ENCODE measurements at places on chromosomes 7 and 10. TPM values are rescaled to one million over a fixed set of nuclear protein-coding genes. Genes with fewer than 3 reads are reported as not detected.
A peak's percentile ranks its signal among the peaks of the same experiment; 100 is the strongest.

AZGP1 gene
- not detected for total RNA-seq

DNA sequence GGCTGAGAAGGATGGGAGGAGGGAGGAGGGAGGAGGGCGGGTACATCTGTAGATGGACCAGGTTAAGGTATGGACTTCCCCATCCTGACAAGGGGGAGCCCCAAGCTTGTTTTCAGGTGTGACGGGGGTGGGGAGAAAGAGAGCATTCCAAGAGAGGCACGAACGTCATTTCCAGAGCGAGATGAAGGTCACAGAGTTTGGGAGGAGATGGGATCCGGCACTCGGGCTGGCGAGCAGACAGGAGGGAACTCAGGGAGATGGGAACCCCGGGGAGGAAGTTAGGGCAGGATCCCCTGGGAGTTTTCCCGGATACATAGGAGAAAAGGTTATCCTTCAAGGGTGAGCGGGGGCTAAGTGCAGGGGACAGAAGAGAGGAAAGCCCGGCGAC, 118.8 kb downstream of the CUX1 start:
- DNase-seq = no peak

LRRC17 gene
- total RNA-seq = 0.29 TPM

DNA sequence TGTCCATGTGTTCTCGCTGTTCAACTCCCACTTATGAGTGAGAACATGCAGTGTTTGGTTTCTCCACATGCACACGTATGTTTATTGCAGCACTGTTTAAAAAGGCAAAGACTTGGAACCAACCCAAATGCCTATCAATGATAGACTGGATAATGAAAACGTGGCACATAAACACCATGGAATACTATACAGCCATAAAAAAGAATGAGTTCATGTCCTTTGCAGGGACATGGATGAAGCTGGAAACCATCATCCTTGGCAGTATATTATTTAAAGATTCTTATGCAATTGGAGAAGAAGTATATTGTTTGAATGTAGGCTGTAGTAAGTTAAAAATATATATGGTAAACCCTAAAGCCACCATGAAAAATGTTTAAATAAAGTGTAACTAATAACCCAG, 7.2 kb upstream of the CACNB2 start:
- no peak for DNase-seq

- no peak for DNase-seq
Observed at GRCh38 chr7:41813286-41813685, 110.4 kb upstream of the INHBA start.

GRCh38 chr10:77673101-77673500, 35.5 kb upstream of the KCNMA1 start:
- DNase-seq = no peak

GRCh38 chr7:155979566-155979965, 167.3 kb upstream of the SHH start:
- no peak for DNase-seq

DNA sequence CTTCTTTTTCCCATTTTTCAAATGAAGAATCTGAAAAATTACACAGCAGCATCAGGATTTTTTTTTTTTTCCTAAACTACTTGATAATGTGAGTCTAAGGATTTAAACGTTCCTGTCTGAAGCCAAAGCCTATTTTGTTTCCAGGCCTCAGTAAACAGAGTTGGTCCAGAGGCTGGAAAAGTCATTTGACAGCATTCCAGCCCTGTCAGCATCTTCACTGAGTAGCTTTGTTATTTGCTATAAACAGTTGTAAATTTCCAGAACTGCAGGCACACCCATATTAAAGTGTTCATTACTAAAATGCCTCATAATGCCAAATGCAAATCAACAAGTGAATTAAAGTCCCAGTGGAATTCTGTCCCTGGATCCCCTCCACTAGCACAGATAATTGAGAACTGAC, 35.5 kb upstream of the KMT2E start:
- DNase-seq = peak; percentile 30

DNA sequence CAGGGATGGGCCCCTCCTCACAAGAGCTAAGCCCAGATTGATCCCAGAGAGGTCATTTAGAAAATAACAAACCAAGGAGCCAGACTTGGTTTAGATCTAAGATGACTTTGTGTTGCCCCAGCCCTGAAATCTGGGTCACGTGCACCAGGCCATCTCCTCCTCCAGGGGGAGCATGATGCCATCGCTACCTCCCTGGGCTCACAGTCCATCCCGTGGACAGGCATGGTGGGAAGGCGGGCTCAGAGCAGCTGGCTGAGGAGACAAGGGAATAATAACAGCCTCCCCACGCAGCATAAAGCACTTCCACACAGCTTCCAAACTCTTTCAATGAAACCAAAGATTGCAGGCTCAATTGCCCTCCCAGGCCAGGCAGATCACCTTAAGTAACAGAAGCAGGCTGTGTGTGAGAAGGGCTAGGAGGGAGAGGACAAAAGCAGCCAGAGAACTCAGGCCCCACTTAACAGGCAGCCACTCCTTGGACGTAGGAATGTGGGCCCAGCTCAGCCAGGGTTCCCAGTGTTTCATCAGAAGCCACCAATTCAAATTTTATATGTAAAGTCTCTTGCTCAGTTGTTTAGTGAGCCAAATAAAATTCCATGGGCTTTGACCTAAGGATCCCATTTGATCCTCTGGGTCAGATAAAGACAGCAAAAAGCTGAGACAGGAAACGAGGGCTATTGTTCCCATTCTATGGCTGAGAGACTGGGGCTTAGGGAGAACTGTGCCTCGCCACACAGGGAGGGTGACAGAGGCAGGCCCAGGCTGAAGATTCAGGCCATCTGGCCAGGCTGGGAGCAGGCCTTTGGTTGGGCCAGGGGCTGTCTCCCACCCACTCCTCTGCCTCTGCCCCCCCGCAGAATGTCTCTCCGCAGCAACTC, 100.2 kb downstream of the COL13A1 start:
- DNase-seq = peak; percentile 47

IKZF1 gene
- total RNA-seq = 828 TPM

- no peak for DNase-seq
Observed at GRCh38 chr7:256461-256940, 33.5 kb upstream of the FOXL3 start.

DNA sequence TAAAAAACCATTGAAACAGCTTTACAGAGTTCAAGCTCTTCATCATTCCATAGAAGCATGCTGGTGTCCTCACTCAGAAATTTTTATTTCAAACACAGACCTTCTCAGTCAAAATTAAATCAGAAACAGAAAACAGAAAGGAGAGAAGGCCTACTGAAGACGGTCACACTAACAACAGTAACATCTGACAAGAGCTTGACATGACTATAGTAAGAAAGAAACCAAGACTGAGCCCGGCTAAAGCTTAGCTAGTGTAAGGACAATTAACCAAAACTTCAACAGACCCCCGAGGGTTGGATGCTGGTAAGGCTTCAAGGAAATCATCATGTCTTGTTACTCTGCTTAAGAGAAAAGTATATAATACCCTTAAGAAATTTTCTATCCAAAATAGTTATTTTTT, 38.6 kb downstream of the MTPN start:
- DNase-seq = no peak

PRXL2A gene
- 70.7 TPM for total RNA-seq

PSPH gene
- total RNA-seq = 4.5 TPM

- DNase-seq = peak; percentile 32
Observed at GRCh38 chr10:110395350-110396283, 90.9 kb upstream of the SMNDC1 start.

GRCh38 chr10:46318799-46319198, 32.0 kb downstream of the ANTXRL start:
- DNase-seq = no peak

- DNase-seq = peak; percentile 26
Observed at GRCh38 chr7:139034855-139035585, 822 bp downstream of the ZC3HAV1L start.

DNA sequence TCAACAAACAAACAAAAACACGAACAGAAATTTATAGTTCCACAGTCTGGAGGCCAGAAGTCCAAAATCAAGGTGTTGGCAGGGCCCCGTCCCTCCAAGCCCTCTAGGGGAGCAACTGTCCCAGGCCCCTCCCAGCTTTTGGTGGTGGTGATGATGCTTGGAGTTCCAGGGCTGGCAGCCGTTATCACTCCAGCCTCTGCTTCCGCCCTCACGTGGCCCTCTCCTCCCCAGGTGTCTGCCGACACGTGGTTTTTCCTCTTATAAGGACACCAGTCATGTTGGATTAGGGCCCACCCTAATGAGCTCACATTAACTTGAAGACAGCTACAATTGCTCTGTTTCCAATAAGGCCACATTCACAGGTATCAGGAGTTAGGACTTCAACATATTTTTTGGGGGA, 49.7 kb downstream of the MICALL2 start:
- DNase-seq = no peak

MALSU1 gene
- total RNA-seq = 46.8 TPM

CLDN3 gene
- 0.88 TPM for total RNA-seq

Data from uterus (tissue), 4 donors.